ENCODE measurements at places on chromosomes 16 and 17. TPM values are rescaled to one million over a fixed set of nuclear protein-coding genes. Genes with fewer than 3 reads are reported as not detected.

The HOXB9 gene
- 77.0 TPM for total RNA-seq

The KRT33A gene
- total RNA-seq = not detected

The MYH4 gene
- not detected for total RNA-seq

The RANBP10 gene
- 12.5 TPM for total RNA-seq

The MED13 gene
- total RNA-seq = 33.8 TPM

DNA sequence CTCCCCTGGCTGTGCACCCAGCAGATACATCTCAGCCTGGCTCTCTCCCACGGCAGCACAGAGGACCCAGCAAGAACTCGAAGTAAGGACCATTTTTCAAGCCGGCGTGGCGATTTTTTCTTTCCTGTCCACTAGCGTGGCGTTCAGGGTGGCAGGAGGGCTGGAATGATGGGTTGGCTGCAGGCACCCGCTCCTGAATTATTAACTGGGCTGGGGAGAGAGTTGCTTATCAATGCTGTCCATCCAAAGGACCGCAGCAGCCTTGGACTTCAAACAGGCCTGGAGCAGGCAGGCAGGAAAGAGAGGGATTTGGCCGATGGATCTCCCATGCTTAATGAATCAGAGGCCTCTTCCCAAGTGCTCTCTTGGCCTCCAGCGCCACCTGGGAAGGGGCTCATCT, 7.0 kb downstream of the C16orf82 start:
- DNase-seq = no peak

- DNase-seq = no peak
These were observed 17.5 kb downstream of the PLA2G10 start for GRCh38 chr16:14676633-14677032.

GRCh38 chr17:57548421-57549410, 196.4 kb downstream of the CCDC182 start:
- DNase-seq = no peak
